ENCODE measurements at places on chromosomes 16 and 17.

DNA sequence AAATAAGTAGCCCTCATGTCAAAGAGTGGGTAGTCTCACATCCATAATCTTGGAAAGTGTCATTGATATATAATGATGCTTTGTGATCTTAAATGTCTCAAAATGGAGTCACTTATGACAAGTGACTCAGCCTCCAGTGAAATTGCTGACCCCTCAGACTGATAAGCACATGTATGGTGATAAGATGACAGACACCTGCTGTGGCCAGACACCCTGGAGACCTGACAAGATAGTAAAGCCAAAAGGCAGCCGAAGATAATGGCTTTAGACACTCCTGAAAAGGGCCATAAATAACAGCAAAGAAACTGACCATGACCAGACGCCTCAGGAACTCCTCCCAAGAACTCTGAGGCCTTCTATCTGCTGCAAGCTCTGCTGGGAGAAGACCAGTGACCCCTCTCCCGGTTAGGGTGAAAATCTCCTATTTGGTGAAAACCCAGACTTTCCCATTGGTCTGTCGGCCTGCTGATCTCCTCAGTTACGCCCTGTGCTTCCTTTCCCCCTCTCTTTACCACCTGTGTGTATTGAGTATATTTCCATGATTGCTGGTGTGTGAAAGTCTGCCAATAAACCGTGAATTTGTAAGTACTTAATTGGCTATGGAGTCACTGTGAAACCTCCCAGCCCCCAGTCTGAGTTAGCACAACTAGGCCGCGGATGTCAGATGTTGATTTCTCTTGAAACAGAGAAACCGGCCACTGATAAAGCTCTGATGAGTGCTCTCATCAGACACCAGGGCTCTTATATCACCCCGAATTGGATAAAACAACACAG, 226.7 kb upstream of the MYOCD start:
- DNase-seq, result no peak

- DNase-seq, result no peak
Observed at GRCh38 chr16:85927371-85927770, 28.4 kb downstream of the IRF8 start.

- no peak for DNase-seq
Observed at GRCh38 chr17:17347234-17347955, 44.2 kb downstream of the NT5M start.

DNA sequence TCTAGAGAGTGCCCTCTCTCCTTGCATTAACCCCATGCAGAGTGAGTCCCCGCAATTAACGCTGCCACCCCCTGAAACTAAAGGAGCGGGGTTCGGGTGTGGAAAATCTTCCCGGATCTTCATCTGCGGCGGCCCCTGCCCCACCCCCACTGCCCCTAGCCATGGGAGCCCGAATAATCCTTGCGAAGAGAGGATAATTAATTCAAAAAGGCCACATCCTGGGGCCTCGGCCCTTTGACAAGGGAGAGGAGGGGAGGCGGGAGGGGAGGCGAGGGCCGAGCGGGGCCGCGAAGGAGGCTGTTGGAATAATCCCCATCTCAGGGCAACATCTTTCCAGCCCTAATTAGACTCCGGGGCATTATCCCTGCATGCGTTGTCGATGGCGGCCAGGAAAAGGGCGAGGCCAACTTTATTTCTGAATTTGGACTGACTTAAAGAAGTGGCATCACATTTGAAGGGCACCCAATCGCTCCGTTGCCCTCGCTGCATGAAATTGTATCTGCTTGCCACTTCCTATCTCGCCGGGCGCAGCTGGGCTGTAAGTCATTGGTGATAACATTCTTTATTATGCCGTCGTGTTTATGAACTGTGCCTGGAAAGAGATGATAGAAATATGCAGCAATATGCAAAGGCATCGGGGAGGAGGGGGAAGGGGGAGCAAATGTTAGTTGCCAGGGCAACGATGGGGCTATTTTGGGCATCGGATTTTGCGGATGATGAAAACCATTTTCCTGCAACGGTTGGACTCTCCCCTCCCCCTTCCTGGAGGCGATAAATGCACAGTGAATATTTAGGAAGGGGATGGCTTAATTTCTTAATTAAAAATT, 387.1 kb upstream of the TNRC6C start:
- no peak for DNase-seq

- no peak for DNase-seq
Observed at GRCh38 chr17:16872351-16873173, 99.4 kb downstream of the TNFRSF13B start.

DNA sequence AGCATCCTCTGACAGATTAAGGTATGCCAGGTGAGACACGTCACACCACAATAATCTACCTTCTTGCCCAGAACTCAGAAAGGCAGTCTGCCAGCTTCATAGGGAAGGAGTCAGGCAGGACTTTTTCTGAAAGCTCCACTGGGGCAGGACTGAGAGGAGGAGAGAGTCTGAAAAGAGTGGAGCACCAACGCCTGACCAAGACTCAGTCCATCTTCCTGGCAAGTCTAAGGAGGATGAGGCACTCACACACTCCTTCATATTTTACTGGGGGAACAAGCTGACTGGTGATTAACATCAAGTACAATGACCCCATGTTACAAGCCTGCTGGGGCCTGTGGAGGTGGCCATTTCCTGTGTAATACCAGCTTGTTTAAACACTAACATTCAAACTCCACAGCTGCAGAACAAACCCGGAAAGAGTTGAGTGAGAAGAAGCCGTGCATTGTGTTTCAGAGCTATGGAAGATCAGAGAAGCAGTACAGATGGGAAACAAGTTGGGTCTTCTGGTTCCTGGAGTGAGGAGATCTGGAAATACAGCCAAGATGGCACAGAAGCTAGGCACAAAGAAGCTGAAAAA, 122.4 kb downstream of the HIC1 start:
- DNase-seq, result no peak

GRCh38 chr17:72333570-72333969, 212.8 kb downstream of the SOX9 start:
- no peak for DNase-seq

GRCh38 chr17:29010586-29010985, 4.8 kb upstream of the SEZ6 start:
- no peak for DNase-seq

DNA sequence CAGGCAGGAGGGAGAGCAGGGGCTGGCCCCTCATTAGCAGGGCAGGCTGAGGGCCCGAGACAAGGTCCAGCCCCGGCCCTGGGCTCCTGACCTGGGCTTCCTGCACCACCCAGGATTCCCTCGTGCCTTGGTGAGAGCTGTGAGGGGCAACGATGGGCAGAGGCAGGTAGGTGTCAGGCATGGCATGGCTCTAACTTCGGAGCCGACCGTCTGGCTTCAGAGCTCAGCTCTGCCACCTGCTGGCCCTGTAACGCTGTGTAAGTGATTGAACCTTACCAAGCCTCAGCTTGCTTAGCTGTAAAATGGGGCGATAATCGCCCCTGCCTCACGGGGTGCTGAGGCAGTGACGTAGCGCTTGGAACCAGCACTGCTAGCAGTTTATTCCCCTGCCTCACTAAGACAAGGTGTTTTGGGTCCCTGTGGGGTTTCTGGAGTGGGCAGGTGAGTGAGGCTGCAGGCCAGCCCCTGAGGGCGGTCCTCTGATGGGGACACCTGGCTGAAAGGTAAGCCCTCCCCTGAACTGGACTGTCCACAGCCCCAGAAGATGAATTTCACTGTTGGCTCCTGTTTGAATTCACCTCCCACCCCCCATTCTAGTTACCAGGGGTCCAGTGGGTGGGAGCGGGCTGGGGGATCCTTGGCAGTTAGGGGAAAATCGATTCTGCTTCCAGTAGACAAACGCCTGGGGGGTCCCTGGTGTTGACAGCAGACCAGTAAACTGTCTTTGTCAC, 184.8 kb upstream of the GSE1 start:
- no peak for DNase-seq
